Stimulated activated CD4-positive, alpha-beta T cell treated with anti-CD3 and anti-CD28 coated beads, Interleukin-4, amount 100 ng/mL, for 1 hour (primary cell): ENCODE measurements at places on chromosomes 1 and 21.

DNA sequence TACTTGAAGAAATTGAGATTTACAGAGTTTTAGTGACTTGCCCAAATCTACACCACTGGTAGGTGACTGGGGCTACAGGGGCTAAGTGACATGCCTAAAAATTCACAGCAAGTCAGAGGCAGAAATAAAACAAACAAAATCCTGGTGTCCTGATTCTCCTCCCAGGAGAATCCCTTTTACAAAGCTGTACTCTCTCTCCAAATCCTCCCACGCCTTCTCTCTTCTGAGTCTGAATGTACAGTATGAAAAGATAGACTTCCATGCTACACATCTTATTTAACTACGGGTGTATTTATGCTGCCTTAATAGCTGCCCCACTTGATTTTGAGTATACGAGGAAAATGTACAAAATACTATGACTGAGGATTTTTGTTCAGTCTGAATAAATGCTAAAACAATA is 65.4 kb downstream of the SGIP1 start:
- DNase-seq: no peak

DNA sequence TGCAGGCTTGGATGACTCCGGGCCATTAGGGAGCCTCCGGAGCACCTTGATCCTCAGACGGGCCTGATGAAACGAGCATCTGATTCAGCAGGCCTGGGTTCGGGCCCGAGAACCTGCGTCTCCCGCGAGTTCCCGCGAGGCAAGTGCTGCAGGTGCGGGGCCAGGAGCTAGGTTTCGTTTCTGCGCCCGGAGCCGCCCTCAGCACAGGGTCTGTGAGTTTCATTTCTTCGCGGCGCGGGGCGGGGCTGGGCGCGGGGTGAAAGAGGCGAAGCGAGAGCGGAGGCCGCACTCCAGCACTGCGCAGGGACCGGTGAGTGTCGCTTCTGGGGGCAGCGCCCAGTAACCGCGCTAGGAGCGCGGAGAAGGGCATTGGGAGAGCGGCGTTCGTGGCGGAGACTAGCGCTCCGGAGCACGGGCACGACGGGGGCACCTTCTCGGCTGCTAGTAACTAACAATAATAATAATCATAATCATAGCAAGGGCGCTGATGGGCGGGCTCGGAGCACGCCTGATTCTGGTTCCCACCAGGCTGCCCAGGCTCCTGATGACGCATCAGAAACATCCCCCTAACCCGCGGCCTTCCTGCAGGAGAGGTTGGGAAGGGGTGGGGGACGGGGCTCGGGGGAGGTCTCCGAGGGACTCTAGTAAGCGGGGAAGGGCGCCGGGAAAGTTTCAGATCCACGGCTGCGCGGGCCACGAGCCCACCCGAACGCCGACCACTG is at the start of gene MX1:
MX1 (plus strand) TSS at position 286 of the 722 bp plus-strand sequence. CDS start 5,832 bp downstream, outside the sequence.
- DNase-seq: peak; percentile 88

DNA sequence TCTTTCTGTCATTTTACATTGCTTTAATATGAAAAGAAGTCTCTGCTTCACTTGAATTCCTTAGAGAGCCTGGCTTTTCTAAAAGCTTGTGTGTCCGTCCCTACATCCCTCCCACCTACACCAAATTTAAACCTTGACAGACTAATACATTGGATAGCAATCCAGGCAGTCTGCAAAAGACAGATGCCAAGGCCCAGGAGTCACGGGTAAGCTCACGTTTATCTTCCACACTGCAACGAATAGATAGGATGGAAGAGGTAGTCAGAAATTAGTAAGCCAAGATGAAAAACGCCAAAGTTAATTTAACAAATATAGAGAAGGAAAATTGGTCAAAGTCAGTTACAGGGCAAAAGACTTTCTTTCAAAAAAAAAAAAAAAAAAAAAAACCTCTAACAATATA is 338.1 kb downstream of the SMYD3 start:
- DNase-seq: no peak

DNA sequence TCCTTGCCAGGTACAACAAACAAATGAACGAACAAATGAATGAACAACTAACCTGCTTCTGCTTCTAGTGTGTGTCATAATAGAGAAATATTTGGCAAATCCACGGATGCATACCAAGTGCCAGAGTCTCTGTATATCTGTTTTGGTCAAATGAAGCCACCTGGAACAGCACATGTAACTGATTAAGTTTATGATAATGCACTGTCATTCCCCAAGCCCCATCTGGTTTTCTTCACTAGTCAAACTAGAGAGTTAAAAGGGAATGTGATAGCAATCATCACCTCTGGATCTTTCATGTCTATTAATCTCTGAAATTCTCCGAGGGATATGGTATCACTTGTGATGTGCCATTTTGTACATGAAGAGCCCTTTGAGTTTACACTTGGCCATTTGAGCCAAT is 21.0 kb upstream of the SCAF4 start:
- DNase-seq: no peak

DNA sequence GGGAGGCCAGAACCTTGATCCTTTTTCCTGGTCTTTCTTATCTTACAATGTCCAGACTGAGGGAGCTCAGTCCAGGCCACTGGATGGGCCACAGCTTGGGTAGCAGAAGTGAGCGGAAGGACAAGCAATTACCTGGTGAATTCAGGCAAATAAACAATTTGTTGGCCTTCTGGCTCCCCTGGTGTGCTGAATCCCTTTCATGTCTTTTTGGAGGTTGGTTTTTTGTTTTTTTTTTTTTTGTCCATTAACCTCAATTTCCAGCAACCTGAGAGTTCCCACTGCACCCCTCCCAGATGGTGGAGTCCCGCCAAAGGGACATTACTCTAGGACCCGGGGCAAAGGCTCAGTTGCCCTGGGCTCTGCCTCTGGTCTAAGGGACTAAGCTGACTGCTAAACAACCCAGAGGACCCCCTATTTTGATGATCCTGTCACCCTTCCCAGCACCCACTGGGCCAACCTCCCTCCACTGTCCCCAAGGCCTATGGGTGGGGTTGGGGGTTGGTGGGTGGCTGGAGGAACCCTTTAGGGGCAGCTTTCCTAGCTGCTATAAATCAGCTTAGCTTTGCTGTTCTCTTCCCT is 85.5 kb downstream of the KCND3 start:
- DNase-seq: no peak

GRCh38 chr1:92583821-92584760 is 97.4 kb upstream of the GFI1 start:
- DNase-seq: no peak

GRCh38 chr1:38721816-38722215 is 137.8 kb downstream of the RRAGC start:
- DNase-seq: no peak

- DNase-seq: no peak
Measured at GRCh38 chr1:152003846-152004442, 10.3 kb upstream of the S100A10 start.

- DNase-seq: no peak
Measured at GRCh38 chr1:160171980-160172379, 18.4 kb upstream of the CASQ1 start.

DNA sequence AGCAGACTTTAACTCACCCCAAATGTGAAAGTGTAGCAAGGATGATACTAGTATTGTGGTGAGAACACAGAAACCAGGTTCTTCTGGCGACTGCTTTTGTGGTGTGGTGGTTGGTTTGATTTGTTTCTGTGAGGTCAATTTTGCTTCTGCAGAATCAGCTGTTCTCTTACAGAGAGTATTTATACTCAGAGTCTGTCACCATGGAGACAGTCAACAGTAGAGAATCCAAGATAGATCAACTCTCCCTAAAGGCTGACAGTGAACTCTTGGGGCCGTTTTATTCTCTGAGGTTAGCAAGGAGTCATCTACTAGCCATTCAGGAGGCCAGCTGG is at the start of gene CFAP107:
CFAP107 (plus strand) TSS at position 209 of the 332 bp plus-strand sequence. CDS start 231 bp downstream, outside the sequence.
- DNase-seq: no peak

- DNase-seq: no peak
Measured at GRCh38 chr1:217527151-217527550, 103.7 kb downstream of the GPATCH2 start.

DNA sequence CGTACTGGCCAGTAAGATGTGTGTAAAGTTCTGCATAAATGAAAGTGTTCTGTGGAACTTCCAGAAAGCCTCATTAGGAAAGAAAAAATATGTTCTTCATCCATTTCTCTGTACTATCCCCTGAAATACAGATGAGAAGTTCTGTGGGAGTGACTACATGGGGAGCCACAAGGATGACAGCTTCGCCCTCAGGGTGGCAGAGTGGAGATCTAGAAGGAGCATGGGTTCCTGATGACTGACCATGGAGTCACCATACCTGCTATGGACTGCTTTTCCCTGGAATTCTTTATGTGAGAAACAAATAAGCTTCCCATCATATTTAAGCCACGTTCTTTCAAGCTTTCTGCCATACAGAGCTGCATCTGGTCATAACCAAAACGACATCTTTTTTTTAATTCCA is 113.9 kb upstream of the RGS1 start:
- DNase-seq: no peak

GRCh38 chr1:244231193-244231571 is 180.1 kb downstream of the ZBTB18 start:
- DNase-seq: no peak

GRCh38 chr1:230010603-230011332 is 56.3 kb upstream of the GALNT2 start:
- no peak for DNase-seq

DNA sequence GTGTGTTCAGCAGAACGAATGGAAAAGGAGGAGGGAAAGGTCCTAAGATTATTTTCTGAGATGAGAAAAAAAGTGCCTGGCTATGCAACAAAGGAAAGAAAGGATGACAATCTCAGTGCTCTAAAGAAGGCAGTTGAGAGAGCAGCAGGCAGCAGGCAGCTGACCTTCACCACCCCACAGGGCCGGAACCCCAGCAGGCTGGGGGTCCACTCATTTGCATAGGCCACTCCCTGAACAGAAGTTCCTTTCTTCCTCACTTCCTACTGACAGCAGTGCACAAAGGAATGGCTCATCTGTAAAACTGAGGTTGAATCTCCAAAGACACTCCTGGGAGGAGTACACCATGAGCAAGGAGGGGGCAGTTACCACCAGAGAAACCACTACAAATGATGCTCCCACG is 41.4 kb upstream of the TNR start:
- no peak for DNase-seq

DNA sequence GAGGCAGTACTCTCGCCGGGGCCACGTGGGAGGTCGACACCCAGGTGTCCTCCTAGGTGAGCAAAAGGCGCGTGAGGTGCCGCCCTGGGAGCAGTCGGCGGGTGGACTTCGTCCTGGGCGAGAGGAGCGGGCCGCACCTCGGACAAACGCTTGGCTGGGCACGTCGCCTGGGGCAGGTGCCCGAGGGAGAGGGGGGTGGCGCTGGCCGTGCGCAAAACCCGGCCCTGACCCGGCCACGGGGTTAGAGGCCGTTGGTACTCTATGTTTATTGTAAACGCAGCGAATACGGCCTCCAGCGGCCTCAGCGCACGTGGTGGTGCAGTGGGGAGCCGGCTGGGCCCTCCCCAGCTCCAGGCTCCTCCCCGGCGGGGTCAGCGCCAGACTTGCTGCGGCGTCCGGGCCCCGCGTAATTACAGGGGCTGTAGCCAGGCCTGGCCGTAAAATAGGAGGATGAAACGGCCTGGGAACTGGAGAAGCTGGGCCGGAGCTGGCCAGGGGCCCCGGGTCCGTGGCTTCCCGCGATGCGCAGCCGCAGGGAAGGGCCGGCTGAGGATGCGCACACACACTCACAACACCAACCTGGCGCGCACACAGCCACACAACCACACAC is 1.6 kb upstream of the EFNA1 start:
- no peak for DNase-seq
